ENCODE measurements at places on chromosomes 12 and 14.

DNA sequence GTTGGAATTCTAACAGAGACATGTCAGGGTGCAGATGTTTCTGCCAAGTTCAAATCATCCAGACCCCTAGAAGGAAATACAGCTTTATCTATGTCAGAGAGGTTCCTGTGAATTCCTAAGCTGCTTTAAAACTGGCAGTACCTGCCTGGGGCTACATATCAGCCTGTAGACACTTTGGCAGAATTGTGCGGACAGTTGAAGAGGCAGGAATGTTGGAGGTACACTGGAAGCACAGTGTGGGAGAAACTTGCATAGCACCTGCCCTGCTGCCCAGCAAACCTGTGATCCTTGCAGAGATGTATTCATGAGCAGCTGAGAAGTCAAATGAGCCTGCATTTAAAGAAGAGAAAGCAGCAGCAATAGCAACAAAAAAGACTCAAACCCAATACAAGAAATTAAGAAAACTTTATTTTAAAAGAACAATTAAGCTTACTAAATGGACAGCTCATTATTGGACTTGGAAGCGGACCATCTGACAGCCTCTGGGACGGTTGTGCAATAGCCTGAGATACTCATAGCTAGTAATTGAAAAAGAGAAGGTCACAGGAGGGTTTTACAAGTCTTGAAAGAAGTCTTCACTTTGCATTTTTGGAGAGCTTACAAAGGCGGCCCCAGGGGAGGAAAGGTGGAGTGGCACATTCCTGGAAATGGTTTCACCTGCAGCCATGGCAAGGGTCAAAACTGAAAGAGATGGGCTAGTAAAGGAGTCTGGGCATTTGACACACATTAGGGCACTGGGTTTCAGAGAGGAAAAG is 280.9 kb upstream of the FLRT2 start:
- no peak for DNase-seq

DNA sequence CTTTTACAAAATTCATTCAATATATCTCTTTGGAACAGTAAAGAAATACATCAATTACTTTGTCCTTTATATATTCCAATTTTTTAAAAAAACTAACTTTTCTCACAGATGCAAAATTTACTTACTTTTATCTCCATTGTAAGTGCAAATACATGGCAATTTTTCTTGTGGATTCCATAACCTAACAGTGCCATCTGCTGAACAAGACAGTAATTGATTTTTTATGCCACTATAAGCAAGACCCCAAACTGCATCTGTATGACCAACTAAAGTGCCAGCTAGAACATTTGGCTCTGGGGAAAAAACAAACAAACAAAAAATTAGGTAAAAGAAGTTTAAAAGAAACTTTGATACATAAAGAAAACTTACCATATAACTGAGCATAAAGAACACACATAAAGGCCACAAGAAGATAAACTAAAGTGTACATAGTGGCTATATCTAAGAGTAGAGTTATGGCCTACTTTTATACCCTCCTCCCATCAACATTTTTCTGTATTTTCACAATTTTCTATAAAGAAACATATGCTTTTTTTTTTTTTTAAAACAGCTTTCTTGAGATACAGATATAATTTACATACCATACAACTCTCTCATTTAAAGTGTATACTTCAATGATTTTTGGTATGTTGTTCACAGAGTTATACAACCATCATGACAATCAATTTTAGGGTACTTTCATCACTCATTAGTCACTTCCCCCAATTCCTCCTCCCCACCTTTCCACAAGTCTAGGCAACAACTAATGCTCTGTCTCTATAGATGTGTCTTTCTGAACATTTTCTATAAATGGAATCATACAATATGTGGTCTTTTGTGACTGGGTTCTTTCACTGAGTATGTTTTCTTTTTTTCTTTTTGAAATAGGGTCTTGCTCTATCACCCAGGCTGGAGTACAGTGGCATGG is 32.6 kb downstream of the COCH start:
- no peak for DNase-seq

GRCh38 chr12:8637244-8637643 is 24.6 kb upstream of the AICDA start:
- DNase-seq: no peak

GRCh38 chr12:120466560-120467315 is 2.8 kb downstream of the SRSF9 start:
- DNase-seq: peak; percentile 33

- no peak for DNase-seq
These were observed 7.4 kb downstream of the AAAS start for GRCh38 chr12:53313996-53314395.

GRCh38 chr12:107779077-107779831 is 4.8 kb downstream of the ASCL4 start:
- DNase-seq: no peak

- no peak for DNase-seq
These were observed 64.6 kb downstream of the B4GALNT3 start for GRCh38 chr12:524167-524951.

GRCh38 chr12:67263471-67263870 is 5.7 kb upstream of the CAND1 start:
- no peak for DNase-seq

DNA sequence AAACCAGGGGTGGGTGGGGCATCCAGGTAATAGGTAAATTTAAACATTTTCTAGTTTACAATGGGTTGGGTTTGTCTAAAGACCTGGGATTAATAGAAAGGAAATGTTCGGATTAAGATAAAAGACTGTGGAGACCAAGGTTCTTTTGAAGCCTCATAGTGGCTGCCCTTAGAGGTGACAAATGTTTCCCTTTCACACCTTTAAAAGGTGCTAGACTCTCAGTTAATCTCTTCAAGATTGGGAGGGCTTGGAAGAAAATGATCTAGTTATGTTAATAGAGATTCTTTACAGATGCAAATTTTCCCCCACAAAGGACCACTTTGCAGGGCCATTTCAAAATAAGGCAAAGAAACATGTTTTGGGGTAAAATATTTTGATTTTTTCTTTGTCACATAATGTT is 39.0 kb downstream of the TMTC2 start:
- DNase-seq: no peak

DNA sequence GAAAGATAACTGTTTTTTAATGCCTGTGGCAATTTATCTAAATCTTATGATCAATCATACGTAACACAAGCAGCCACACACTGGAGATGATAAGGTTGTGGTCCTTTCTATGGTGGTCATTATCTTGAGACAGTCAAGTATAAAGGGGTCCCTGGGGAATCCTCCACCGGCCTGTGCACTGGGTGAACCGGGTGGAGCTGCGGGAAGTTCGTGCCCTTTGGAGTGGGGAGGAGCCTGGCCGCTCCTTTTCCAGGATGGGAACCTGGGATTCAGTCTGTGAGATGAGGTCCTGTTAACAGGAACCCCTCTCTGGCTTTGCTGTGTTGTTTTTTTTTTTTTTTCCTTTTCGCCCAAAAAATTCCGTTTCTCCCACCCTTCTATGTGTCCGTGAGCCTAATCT is 167.5 kb upstream of the RPL10L start:
- DNase-seq: no peak

GRCh38 chr12:101729842-101730241 is 9.4 kb downstream of the SYCP3 start:
- DNase-seq: no peak

- DNase-seq: no peak
These were observed 61.9 kb upstream of the ARHGAP5 start for GRCh38 chr14:32015166-32015565.

- DNase-seq: no peak
These were observed 887 bp upstream of the APOBEC1 start for GRCh38 chr12:7666595-7666994.

DNA sequence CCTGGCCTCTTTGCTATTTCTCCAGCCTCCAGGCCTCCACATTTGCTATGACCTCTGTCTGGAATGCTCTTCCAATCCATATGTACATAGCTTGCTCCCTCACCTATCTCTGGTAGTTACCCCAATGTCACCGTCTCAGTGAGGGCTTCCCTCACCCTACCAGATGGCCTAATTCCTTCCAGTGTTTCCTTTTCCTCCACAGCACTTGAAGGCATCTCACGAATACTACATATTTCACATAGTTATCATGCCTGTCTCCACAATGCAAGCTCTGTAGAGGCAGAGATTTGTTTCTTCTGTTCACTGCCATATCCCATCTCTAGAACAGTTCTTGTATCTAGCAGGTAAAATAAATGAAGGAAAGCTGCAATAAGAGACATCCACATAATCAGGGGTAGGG is 21.3 kb upstream of the HSP90B1 start:
- DNase-seq: no peak

- no peak for DNase-seq
These were observed 114.1 kb downstream of the RFLNA start for GRCh38 chr12:124408822-124409517.

DNA sequence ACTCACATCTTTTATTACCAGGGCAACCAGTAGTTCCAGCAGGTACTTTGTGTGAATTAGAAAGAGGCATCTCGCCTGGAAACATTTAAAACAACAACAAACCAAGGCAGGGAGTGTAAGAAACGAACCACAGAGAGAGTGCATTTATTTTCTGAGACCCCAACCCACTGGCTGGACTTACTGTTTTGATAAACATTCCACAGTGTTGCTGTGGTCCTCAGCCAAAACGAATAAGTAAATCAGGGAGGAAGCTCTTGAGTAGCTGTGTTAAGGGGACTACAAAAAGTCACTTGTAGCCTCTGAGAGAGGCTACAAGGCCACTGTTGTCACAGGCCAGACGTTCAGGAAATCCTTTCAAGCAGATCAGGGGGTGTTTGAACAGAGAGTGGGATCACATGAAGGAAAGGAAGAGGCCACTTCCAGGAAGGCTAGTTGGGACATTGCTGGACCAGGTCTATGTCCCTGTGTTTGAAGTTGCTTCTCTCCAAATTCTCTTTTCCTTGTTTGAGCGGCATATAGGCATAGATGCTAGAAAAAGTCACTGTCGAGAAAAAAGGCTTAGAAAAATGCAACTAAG is 33.8 kb downstream of the DMAC2L start:
- DNase-seq: no peak

DNA sequence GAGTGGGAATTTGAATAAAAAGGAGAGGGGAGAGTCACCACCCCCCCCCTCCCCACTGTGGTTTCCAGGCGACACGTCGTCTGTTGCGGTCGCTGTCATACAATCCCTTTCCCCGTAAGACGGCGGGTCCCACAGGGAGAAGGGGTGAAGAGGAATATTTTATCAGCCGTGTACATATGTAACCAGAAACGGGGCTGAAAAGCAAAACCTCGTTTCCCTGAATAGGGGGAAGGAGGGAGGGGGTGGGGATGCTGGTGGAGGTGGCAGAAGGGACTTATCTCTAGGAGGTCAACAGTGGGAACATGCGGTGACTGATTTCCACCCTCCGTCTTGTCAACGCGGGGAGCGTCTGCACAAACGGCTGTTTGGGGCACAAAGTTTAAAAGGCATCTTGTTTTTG is 171.4 kb downstream of the RBM19 start:
- DNase-seq: no peak

- DNase-seq: no peak
These were observed 8.5 kb downstream of the ZFYVE21 start for GRCh38 chr14:103724116-103724515.

DNA sequence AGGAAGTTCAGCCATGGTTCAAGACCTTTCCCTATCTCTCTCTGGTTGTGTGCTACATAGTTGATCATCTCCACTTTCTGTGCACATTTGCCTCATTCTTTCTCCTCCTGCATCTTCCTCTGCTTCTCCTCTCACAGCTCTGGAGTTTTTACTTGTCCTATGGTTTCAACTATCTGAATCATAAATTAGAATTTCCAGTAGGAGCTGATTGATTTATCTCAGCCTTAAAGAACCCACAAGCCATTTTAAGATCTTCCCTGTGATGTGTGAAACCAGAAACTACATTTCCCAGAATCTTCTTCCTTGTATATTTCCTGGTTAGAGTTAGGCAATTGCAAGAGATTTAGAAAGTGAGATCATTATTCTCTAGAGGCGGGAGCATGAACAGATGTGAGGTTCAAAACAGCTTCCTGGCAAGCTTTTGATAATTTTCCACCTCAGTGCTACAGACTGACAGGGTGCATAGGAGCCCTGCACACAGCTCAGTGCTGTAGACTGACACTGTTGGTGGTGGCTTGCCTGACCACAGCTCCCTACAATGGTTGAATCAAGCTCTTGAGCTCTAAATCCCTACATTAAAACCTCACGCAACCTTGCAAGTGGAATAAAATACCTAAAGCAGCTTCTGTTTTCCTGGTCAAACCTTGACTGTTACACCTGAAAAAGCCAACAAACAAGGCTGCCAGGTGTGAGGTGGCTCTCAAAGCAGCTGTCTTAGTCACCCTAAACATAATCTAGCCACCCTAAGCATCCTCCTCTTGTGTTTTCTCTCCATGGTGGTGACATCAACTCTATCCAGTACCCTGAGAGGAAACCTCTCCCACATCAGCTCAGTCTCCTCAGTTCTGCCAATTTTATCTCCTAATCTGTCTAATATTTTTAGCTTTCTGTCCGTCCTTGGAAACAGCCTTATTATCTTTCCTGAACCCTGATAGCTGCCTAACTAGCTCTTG is 21.5 kb upstream of the IFNG start:
- no peak for DNase-seq

GRCh38 chr14:81449576-81449975 is 49.5 kb upstream of the STON2 start:
- no peak for DNase-seq

DNA sequence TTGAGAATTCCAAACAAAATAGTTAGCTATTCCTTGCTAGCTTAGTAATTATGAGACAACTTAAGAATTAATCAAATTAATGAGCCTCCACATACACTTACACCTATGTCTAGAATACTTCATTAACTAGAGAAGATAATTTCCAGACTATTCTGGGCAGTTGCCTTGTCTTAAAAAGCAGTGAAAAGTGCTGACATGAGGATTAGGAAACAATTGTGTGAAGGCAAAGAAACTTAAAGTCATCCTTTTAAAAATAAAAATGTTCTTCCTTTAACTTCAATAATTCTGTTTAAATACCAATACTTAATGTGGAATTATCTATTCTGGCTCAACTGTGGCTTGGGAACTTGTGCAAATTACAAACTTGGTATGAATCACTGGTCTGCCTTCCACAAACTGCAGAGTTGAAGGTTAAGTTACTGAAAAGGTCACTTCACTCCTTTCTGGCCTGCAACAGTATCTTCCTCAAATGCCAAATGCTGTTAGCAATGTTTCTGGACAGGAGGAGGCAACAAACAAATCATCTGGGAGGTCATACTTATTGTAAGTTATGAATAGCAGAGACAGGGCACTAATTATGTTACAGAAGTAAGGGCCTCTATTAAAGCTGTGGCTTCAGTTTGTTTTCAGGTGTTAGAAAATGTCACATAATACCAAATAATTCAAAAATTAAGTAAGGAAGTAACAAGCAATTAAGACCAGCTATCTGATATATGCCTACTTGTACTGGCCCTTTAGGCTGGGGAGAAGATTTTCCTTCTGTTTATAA is 19.2 kb downstream of the PPTC7 start:
- DNase-seq: no peak

DNA sequence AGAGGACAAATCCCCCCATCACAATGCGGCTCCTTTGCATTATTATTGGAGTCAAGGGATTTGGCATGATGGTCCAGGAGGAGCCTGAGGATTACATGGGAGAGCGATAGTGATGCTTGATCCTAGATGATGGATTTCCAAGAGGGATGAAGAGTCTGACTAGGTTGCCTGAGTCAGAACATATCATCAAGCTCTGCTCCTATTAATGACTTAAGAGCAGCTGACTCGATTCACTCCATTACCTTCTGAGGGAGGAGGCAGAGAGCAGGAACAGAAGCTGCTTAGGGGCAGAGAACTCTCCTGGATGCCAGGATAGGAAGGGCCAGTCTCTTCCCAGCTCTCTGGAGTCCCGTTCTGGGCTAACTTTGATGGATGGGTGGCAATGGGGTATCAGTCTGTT is 54.0 kb upstream of the CISTR start:
- DNase-seq: no peak

Data from stimulated activated CD4-positive, alpha-beta T cell treated with anti-CD3 and anti-CD28 coated beads, Interleukin-2, amount 100 ng/mL, for 4 hours (primary cell).